Cerebellar nuclear complex (tissue), 1 donor: ENCODE measurements at places on chromosomes 16 and 17.
A peak's percentile ranks its signal among the peaks of the same experiment; 100 is the strongest.

DNA sequence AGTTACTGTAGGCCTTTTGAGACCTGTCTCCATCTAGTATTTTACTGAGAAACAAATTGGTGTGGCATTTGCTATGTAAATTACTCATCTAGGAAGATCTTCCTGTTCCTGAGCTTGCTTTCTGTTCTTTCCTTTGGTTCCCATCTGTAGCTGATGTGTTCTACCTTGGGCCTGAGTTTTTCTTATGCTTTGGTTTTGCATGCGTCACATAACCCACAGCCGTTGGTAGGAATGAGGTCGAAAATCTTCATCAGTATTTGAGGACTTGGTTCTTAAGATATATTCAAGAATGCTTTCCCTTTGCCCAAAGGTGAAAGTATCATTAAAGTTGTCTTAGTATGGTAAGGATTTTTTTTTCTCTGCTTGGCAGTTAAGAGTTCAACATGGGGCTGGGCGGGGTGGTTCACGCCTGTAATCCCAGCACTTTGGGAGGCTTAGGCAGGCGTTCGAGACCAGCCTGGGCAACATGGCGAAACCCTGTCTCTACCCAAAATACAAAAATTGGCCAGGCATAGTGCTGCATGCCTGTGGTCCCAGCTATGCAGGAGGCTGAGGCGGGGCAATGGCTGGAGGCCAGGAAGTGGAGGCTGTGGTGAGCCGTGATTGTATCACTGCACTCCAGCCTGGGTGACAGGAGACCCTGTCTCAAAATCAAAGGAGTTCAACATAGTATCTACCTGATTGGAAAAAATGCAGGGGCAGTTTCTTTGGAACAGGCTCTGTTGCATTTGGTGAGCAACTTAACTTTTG, 28.8 kb downstream of the IST1 start:
- no peak for DNase-seq

DNA sequence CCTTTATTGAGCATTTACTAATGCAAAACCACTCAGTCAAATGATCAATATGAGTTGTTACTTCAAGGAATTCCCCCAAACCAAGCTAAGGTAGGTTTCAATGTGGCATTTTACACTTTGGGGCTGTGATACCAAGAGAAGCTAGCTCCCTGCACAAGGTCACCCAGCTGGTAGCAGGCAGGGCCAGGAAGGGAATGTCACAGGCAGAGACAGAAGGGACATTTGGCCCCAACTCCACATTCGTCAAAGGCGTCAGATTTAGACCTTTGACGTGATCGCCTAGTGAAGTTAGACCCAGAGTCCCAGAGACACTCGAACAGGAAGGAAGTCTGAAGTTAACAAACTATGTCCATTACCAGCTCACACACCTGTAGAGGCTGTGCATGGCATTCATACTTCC, 5.5 kb upstream of the SMG1 start:
- DNase-seq = peak; percentile 33

DNA sequence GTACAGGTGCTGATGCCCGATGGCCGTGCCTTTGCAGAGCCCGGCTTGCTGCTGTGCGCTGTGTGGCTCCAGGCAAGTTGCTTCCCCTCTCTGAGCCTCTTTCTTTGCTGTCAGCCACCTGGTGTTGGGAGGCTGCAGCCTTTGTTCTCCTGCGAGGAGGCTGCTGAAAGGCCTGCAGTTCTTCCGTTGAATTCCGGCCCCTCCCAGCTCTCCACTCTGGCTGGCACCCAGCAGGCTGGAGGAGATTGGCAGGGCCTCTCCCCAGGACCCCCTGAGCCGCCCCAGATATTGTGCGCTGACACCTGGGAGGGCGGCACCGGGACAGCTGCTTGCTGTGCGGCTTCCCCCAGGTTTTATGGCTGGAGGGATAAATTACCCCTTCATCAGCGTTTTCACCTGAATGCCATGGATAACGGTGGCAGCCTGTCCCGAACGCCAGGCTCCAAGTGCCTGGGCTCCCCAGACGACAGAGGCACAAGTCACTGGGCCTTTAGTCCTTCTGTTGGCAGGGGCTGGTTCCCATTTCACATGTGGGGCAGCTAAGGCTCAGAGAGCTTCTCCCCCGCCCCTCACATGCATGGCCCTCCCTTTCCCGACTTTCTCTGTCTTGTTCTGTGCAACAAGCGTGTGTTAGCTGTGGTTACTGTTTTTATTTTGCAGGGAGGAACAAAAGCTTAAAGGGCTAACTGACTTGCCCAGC, 35.1 kb upstream of the GSE1 start:
- DNase-seq = no peak

DNA sequence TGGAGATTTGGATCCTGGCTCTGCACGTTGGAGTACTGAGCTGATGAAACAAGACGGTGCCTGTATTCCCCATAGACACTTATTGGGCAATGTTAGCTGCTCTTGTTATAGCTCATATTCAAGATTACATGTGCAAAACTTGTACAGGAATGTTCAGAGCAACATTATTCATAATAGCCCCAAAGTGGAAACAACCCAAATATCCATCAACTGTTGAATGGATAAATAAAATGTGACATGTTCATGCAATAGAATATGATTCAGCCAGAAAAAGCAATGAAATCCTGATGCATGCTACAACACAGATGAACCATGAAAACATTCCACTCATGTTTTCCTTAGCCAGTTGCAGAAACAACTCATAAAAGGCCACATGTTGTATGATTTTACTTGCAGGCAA, 5.7 kb upstream of the SDR42E1 start:
- no peak for DNase-seq

GRCh38 chr16:69703638-69704037, 22.7 kb downstream of the NQO1 start:
- no peak for DNase-seq

DNA sequence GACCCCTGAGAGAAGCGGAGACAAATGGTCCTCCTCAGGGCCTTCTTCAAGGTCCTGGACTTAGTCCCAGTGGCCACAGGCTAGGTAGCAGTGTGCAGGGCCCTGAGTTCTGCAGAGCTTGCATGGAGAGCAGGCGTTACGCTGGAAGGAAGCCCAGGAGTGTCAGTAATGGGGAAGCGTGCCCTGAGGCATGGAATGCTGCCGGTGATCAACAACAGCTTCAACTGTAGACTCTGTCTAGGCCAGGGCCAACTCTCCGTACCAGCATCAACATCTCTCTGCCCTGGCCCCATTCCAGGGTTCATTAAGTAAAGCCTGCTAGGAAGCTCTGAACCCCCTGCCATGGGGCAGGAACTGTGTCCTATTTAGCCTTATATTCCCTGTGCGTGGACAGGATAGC, 568 bp upstream of the TNK1 start:
- no peak for DNase-seq

DNA sequence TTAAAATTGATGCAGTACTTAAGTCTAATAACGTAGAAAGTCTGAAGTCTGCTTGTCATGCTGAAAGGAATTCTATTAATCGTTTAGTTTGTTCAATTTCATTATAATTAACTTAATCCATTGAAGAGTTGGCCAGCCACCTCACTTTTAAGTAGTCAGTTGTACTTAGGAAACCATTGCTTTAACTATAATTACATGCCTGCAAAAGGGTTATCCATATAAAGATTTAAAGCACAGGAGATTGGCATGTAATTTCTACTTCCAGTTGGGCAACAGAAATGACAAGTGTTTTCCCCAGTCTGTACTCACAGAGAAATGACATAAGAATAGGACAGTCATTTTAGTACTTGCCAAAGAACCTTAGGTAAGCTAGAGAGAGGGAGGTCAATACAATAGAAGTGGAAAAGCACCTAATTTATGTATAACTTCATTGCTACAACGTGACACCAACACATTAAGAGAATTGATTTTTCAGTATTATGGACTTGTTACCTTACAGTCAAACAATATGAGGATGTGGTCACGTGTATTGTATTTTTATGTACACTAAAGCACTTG, 3.7 kb upstream of the USP32 start:
- DNase-seq = no peak

- DNase-seq = no peak
These were observed 809.5 kb upstream of the GOT2 start for GRCh38 chr16:59543641-59544040.

GRCh38 chr16:31331141-31331764, 23.7 kb upstream of the ITGAX start:
- DNase-seq = no peak

GRCh38 chr16:2833776-2834175, 3.7 kb downstream of the ZG16B start:
- DNase-seq = no peak

GRCh38 chr17:28225271-28225670, 93.7 kb upstream of the TMEM97 start:
- no peak for DNase-seq
